ENCODE measurements at places on chromosomes 6 and 20.

GRCh38 chr20:2469991-2470422 is 582 bp downstream of the SNRPB start:
- H3K36me3 ChIP-seq = peaks cover 44% of the 10 kb centered on the region
- peak; percentile 43 for DNase-seq
- H3K4me1 ChIP-seq = peaks cover 46% of the 10 kb centered on the region
- peak overlapping the region; percentile 99 for H3K27ac ChIP-seq
- H3K4me3 ChIP-seq = peak overlapping the region; percentile 95

DNA sequence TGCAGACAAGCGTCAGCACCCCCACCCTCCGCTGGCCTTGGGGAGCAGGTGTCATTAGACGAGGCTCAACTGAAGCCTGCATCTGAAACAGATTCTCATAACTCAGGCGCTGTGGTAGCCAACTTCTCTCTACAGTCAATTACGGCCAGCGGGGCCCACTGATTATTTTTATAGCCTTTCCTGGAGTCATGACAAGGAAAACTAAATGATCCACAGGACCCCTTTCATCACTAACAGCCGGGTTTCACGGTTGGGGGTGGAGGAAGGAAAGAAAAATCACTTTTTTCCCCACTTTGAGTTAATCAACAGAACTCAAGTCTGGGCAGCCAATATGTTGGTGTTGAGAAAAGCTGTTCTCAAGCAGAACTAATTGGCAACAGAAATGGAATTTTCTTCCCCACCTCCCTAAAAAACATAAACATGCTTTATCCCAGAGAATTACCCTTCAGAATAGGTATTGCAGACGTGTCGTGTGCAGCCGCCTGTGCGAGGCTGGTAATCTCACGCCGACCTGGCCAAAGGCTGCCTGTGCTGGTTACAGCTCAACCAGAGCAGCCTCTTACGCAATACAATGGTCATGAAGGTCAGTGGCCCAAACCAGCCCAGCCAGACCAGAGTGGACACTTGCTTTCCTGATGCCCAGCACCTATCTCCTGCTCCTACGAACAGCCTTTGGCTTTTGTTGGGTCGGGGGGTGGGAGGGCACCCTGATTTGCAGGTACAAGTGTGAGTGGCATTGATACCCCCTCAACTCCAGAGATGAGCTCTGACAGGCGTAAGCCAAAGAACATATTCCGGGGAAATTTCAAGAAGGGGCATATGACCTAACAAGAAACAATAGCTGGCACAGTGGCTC is 11.0 kb downstream of the RIPOR3 start:
- DNase-seq = no peak
- no peak overlapping the region for H3K27ac ChIP-seq
- H3K36me3 ChIP-seq = peaks cover 4% of the 10 kb centered on the region
- H3K4me1 ChIP-seq = no peaks in the 10 kb centered on the region

- H3K4me3 ChIP-seq = no peak overlapping the region
- no peaks in the 10 kb centered on the region for H3K27me3 ChIP-seq
- peaks cover 6% of the 10 kb centered on the region for H3K4me1 ChIP-seq
- DNase-seq = no peak
- H3K36me3 ChIP-seq = peaks cover 17% of the 10 kb centered on the region
Measured at GRCh38 chr6:53258076-53258773, 90.5 kb downstream of the ELOVL5 start.

DNA sequence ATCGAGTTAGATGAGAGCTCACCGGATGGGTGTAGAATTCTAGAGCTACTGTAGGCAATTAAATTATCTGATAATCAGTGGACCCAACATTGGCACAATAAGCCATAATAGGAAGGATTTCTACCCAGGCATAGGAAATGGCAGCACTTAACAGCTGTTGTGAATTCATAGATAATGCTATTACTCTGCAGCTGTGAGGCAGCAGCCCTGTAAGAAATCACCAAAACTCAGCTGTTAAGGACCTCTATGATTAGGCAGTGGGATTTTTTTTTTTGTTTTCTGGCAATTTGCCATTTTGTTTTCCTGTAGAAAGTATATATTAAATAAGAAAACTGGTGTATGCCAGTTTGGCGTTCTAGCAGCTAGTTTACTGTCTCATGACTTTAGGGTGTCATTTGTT is 609.1 kb upstream of the SLC35B3 start:
- H3K27me3 ChIP-seq = no peaks in the 10 kb centered on the region
- no peak for DNase-seq
- no peaks in the 10 kb centered on the region for H3K4me1 ChIP-seq
- H3K27ac ChIP-seq = no peak overlapping the region

- H3K27ac ChIP-seq = no peak overlapping the region
- no peaks in the 10 kb centered on the region for H3K36me3 ChIP-seq
- H3K4me1 ChIP-seq = no peaks in the 10 kb centered on the region
- H3K27me3 ChIP-seq = peaks cover 41% of the 10 kb centered on the region
Measured at GRCh38 chr20:4434681-4435080, 287.0 kb upstream of the PRND start.

- no peak overlapping the region for H3K27ac ChIP-seq
- H3K4me3 ChIP-seq = no peak overlapping the region
- H3K4me1 ChIP-seq = no peaks in the 10 kb centered on the region
- no peaks in the 10 kb centered on the region for H3K36me3 ChIP-seq
- no peak for DNase-seq
- H3K27me3 ChIP-seq = no peaks in the 10 kb centered on the region
Measured at GRCh38 chr6:38837101-38837500, 122.0 kb downstream of the DNAH8 start.

GRCh38 chr6:170424604-170425126 is 118.1 kb downstream of the FAM120B start:
- H3K36me3 ChIP-seq = no peaks in the 10 kb centered on the region
- no peaks in the 10 kb centered on the region for H3K4me1 ChIP-seq
- DNase-seq = no peak

Measured in central memory CD8-positive, alpha-beta T cell (primary cell).